ENCODE measurements at places on chromosomes 7 and 10.

DNA sequence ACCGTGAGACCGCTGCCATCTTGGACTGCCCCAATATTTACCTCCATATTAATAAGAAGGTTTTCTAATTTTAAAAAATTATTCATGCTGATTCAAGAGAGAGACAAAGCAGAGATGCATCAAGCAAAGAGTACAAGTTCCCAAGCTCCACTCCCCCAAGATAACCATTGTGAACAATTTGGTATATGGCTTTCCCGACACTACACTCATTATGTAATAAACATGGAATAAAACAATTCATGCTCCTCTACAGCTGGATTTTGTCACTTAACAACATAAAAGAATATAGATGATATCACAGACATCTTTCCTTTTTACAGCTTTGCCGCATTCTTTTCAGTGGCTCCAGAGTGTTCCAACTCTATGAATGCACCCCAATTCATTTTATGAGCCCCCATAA, 307.6 kb downstream of the FGFR2 start:
- DNase-seq, result no peak

DNA sequence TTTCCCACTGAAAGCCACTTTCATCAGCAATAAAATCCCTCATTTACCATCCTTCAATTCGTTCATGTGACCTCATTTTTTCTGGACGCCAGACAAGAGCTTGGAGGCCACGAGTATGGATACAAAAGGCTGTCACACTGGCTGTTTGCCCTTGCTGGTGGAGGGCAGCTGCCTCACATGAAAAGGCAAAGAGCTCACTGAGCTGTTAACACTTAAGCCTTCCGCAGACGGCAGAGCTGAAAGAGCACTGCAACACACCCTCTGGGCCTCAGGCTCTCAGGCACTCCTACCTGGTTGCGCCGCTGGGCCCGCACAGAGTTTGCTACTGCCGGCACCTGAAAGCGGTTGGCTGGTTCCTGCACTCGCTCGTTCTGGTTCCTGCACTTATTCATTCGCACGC, 193.5 kb downstream of the CFTR start:
- DNase-seq, result no peak

DNA sequence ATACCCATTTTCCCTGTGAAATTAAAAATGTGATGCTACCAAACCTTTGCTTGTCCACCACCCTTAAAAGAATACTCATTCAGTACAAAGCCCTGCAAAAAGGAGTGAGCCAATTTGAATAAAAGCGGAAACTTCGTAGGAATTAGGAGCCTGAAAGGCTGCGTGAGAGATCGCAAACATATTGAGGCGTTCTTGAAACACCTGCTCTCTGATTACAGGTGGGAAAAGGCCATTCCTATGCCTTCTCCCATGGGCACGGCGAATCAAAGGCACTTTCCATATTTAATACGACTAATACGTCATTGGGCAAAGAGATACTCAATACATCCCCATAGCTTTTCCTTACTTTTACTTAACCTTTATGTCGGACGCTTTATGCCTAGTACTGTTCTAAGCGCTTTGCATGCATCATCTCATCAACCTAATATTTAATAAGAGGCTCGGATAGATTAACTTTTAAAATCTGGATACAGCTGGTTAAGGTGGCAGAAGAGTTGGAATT, 30.9 kb upstream of the KMT2E start:
- no peak for DNase-seq

- DNase-seq, result no peak
These were observed 10.6 kb downstream of the ZFAND2A start for GRCh38 chr7:1149351-1149794.

DNA sequence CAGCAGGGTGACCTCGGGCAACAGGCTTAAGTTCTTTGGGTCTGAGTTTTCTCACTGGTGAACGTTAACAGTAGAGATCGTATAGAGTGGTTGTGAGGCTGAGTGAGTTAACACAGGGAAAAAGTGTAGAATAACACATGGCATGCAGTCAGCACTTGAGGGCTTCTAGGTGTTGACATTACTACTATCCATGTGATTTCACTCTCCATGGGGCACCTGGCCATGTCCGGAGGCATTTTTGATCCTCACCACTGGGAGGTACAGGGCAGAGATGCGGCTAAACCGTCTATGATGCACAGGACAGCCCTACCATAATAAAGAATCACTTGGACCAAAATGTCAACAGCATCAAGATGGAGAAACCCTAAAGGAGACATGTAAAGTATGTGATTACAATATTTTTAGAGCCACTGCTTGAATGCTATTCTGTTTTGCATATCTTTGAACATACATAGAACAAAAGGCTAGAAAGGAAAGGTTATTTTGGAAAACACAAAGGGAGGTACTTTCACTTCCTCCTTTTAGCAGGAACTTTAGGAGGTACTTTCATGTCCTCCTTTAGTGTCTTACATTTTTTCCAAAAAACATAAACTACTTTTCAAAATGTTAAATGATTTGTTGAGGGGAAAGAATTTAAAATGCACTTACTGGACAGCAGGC, 44.3 kb downstream of the NOD1 start:
- DNase-seq, result no peak

DNA sequence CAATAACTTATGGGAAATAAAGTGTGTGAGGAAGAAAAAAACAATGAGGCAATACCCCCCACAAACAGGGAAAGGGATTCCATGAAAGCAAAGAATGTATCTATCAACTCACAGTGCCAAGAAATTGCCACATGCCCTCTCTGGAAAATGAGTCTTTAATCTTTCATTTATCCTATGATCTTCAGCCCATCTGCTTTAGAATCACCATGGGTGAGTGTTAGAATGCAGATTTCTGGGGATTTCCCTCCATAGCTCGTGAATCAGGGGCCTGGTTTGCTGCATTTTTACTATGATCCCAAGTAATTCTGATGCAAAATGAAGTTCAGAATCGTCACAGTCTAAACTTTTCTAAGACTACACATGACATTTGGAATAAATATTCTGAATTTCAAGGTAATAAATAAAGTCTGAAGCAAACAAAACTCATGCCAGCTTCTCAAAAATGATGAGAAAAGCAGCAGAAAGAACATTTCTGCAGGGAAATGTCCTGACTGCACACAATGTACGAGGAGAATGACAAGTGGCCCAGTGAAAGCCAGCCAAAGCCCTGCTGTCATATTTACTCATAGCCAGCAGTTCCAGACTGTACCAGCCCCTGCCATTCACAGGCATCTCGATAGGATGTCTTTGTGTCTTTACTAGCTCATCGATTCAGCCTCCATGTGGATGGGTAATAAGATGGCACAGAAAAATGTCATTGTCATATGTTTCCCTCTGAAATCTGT, 167.1 kb downstream of the ELMO1 start:
- no peak for DNase-seq

DNA sequence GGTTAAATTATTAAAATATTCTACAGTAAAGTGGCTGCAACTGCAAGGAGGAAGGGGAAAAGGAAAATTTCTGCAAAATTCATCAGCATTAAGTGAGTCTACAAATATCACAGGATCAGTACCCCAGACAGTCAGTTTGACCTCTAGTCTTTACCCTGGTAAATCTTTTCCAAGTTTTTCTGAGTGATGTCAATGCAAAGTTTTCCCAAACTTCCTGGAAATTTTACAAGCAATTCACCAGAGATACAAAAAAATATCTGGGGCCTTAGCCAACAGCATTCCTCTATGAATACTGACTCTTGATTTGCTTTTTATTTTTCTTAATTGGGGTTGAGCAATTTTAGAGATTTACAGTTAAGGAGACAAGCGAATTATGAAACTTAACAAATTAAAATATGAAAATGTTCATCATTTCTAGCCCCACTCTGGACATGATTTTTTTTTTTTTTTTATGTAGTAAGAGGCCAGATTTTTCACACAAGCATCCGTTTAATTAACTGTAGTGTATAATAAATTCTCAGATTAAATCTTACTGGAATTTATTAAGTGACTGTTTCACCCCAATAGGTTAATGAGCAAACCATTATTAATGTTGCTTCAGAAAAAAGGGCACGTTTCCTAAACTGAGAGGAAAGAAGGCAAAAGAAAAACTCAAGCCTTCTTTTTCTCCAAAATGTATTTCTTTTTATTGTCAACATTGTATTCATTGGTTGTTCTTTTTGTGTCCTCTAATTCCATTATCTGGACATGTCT, 539.5 kb upstream of the FZD8 start:
- DNase-seq, result no peak

DNA sequence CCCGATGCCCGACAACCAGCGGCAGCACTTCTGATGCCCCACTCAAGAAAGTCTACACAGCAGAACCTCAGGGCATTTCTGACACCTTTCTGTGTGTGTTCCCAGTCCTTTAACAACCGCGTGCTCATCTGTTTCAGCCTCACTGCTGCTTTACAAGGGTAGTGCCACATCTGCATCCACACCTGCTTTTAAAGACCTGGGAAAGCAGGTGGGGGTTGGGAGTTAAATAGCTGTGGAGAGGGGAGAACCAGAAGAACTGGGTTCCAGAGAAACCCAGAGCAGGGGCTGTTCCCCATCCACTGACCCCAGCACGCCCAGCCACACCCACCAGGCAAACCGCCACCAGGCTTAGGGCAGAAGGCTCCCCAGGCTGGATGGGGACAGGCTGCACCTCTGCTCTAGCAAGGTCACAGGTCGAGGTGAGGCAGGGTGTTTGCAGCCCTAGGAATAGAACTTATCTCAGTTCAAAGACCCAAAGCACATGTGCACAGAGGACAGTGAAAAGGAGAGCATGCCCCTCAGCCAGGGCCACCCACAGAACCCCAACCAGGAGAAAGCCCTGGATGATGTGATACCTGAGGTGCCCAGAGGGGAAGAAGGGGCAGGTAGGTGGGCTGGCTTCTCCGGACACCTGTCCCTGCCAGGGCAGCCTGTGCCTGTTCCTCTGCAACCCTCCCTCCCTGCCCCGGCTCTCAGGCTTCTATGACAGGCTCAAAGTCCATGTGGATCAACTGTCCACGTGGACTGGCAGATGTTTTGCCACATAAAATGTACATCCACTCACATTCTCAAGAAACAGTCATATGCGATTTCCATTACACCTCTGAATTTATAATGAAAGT, 51.3 kb downstream of the COBL start:
- DNase-seq, result no peak

GRCh38 chr10:119807960-119808697, 64.5 kb downstream of the MCMBP start:
- no peak for DNase-seq

DNA sequence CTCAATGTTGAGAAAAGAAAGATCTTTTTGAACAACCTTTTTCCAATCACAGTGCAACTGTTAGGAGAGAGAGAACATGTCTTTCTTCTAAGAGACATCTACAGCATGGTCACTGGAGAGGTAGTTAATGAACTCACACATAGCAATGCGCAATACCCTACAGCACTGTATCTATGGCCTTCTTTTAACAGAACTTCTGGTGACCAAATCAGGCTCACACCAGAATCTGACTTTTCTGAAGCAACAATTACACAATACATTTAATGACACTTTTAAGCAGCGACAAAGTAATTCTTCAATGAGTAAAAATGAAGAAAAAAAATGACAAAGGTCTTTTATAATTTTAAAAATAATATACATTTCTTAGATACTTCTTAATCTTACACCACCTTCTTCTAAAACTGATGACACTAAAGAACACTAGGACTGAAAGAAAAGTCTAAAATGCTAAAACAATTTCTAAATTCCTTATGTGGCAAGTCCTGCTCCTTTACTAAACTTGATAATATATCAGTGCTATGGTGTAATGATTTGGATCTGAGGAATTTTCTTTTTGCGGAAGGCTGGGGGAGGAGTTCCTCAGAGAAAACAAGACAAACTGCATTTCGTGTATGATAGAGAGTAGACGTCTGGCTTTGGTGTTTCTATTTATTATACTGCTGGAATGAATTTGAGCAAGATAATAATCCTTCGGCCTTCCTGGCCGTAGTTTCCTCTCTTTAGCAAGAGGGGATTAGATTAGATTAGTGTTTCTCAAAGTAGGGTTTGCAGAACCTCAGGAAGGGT, 166.3 kb downstream of the ZNF438 start:
- DNase-seq, result no peak

- DNase-seq, result no peak
These were observed 197.5 kb downstream of the ZNF438 start for GRCh38 chr10:30834153-30834552.

- no peak for DNase-seq
These were observed 1133.7 kb downstream of the GATA3 start for GRCh38 chr10:9188022-9188810.

DNA sequence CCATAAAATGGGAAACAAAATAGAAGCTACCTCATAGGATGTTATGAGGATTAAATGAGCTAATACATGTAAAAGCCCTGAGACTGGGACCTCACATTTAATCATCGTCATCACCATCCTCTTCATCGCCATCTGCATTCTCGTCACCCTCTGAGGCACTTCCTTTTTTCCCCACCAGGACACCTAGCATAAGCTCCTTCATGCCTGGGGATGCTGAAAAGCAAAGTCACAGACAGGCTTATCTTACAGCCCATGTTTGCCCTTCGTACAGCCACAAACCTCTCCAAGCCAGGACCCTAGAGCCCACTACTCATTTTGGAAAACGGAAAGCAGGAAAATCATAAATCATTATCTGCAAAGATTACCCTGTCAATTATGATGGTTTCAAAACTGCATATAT, 249.6 kb downstream of the GPAM start:
- DNase-seq, result no peak

- no peak for DNase-seq
These were observed 118.1 kb downstream of the ANLN start for GRCh38 chr7:36507475-36508440.

DNA sequence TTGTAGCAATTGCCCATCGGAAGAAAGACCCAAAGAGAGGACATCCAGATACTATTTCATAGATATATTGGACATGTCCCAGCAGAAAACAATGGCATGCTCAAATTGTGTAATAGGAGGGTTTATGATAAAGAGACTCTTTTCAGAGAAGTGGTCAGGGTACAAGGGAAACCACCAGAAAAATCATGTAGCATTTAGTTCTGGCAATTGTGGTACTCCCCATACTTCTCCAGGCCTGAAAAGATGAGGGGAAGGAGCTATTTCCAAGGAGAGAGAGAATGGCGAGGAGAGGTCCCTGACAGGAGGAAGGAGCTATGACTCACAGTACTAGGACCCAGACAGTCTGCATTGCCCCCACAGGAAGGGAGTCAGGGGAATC, 68.4 kb upstream of the ADO start:
- DNase-seq, result no peak

GRCh38 chr7:143250822-143251221, 12.4 kb upstream of the GSTK1 start:
- no peak for DNase-seq

- no peak for DNase-seq
These were observed 1.7 kb downstream of the ZEB1 start for GRCh38 chr10:31320550-31321211.

GRCh38 chr10:95655571-95656290, 780 bp downstream of the ALDH18A1 start:
- DNase-seq, result no peak

DNA sequence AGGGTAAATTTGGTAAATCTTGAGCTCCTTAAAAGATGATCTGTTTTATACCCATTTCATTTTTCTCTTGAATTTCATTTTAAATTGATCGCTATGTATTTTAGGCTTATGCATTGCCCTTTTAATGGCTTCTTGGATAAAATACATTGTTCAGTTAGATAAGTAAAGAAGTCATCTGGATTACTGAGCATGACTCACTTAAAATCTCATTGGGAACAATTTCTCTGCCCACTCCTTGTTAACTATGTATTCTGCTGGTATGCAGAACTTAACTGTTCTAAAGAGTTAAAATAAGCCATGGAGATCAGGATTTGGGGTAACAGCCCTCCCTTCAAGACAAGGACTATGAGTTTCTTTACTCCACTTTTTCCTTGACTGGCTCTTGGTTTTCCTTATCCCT, 134.2 kb downstream of the SND1 start:
- no peak for DNase-seq
